ENCODE measurements at places on chromosomes 6 and 20. TPM values are rescaled to one million over a fixed set of nuclear protein-coding genes. Genes with fewer than 3 reads are reported as not detected.

DNA sequence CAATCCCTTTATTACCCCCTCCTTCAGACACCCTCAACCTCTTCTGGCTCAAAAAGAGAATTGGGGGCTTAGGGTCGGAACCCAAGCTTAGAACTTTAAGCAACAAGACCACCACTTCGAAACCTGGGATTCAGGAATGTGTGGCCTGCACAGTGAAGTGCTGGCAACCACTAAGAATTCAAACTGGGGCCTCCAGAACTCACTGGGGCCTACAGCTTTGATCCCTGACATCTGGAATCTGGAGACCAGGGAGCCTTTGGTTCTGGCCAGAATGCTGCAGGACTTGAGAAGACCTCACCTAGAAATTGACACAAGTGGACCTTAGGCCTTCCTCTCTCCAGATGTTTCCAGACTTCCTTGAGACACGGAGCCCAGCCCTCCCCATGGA lies 2.2 kb downstream of the TNF start:
- peaks cover 4% of the 10 kb centered on the region for H3K4me1 ChIP-seq
- no peak overlapping the region for H3K27ac ChIP-seq
- no peak for DNase-seq
- peaks cover 20% of the 10 kb centered on the region for H3K27me3 ChIP-seq
- no peaks in the 10 kb centered on the region for H3K36me3 ChIP-seq

DNA sequence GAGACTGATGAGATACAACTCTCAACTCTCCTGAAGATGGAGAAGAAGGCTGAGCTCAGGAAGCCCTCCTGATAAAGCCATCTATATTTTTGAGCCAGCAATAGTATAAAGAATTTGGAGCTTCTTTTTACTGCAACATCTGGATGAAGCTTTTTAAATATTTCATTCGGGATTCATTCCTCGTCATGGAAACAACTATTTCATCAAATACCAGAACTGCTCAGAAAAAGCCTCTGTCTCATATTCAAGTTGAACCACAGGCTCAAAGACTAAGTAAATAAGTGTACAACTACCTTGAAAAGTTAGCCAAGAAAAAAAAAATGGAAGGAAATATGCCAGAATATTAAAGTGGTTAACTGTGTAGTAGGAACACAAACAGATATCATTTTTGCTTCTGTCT lies 37.8 kb downstream of the PTPRT start:
- no peak overlapping the region for H3K27ac ChIP-seq
- peaks cover 5% of the 10 kb centered on the region for H3K36me3 ChIP-seq
- no peaks in the 10 kb centered on the region for H3K27me3 ChIP-seq
- no peak for DNase-seq
- no peak overlapping the region for H3K4me3 ChIP-seq

DNA sequence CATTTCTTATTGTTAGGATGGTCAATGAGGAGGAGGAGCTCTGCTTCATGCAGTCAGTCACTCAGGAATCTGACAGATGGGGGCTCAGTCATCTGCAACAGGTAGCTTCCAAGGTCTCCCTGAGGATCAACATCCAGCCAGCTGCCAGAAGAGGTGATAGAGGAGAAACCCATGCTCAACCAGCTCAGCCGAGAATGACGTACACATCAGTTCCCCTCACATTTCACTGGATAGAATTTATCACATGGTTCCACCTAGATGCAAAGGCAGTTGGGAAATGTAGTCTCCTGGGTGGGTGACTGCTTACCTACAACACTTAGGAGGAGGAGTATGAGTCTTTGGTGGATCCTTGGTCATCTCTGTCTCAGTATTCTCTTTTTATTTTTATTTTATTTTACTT lies 144.5 kb downstream of the CEBPB start:
- no peaks in the 10 kb centered on the region for H3K27me3 ChIP-seq
- peak; percentile 89 for DNase-seq
- H3K4me1 ChIP-seq = no peaks in the 10 kb centered on the region
- H3K27ac ChIP-seq = no peak overlapping the region
- no peak overlapping the region for H3K4me3 ChIP-seq
- no peaks in the 10 kb centered on the region for H3K36me3 ChIP-seq

DNA sequence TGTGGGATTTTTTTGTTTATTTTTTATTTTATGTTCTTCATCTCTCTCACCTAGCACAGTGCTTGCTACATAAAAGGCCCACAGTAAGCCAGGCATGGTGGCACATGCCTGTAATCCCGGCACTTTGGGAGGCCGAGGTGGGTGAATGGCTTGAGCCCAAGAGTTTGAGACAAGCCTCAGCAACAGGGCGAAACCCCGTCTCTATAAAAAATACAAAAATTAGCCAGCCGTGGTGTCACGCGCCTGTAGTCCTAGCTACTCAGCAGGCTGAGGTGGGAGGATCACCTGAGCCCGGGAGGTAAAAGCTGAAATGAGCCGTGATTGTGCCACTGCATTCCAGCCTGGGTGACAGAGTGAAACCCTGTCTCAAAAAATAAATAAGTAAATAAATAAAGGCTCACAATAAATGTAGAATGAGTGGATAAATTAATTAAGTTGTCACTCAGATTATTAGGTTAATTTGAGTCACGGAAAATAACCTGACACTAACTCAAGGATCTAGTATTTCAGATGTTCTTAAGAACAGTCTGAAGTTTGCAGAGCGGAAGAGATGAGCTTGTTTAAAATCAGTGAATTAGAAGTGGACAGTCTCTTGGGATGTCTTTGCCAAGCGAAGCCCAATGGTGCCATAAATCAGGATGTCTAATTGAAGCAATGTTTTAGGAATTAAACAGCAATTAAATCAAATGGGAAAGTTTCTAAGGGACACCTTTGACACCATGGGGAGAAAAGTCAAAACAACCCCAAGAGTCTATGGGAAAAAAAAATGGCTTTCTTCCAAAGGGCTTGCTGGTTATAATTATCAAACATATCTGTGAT lies 214.4 kb downstream of the ZNF217 start:
- H3K36me3 ChIP-seq = no peaks in the 10 kb centered on the region
- H3K27me3 ChIP-seq = no peaks in the 10 kb centered on the region
- DNase-seq = no peak

- H3K36me3 ChIP-seq = no peaks in the 10 kb centered on the region
- H3K4me1 ChIP-seq = peaks cover 29% of the 10 kb centered on the region
- no peak overlapping the region for H3K27ac ChIP-seq
- peaks cover 97% of the 10 kb centered on the region for H3K27me3 ChIP-seq
- DNase-seq = peak; percentile 61
Measured at GRCh38 chr6:1624851-1625781, 15.4 kb downstream of the FOXC1 start.

DNA sequence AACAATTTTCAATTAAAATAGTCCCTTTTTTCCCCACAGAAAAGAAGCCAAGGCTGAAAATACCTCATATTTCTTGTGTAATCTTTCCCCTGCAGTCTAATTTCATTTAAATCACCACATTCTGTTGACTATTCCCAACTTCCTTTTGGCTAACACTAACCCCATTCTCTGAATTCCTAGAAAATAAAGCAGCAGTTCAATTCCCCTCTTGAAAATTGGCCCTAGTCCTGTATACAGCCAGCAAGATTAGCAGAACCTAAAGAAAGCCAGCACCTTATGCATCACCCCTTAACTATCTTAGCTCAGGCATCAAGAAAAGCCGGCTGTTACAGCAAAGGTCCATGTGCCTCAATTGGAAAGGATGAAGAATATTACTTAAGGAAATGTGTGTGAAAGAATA lies 69.7 kb downstream of the MDN1 start:
- peaks cover 79% of the 10 kb centered on the region for H3K36me3 ChIP-seq
- H3K27ac ChIP-seq = peak overlapping the region; percentile 70
- H3K4me1 ChIP-seq = no peaks in the 10 kb centered on the region
- H3K27me3 ChIP-seq = no peaks in the 10 kb centered on the region

UBE2V1 gene
- 105 TPM for total RNA-seq

SIGLEC1 gene
- total RNA-seq = not detected

GRCh38 chr6:151142676-151143075 lies 97.1 kb upstream of the AKAP12 start:
- no peak overlapping the region for H3K4me3 ChIP-seq
- peaks cover 4% of the 10 kb centered on the region for H3K4me1 ChIP-seq
- DNase-seq = no peak
- H3K27ac ChIP-seq = no peak overlapping the region
- no peaks in the 10 kb centered on the region for H3K27me3 ChIP-seq

GRCh38 chr20:25546048-25546447 lies 39.3 kb downstream of the NINL start:
- H3K36me3 ChIP-seq = no peaks in the 10 kb centered on the region
- H3K4me1 ChIP-seq = peaks cover 43% of the 10 kb centered on the region
- H3K27me3 ChIP-seq = no peaks in the 10 kb centered on the region
- no peak overlapping the region for H3K4me3 ChIP-seq
- H3K27ac ChIP-seq = peak overlapping the region; percentile 76

- no peak for DNase-seq
- peaks cover 14% of the 10 kb centered on the region for H3K4me1 ChIP-seq
- H3K36me3 ChIP-seq = no peaks in the 10 kb centered on the region
Measured at GRCh38 chr6:106273087-106273486, 52.5 kb downstream of the ATG5 start.

GRCh38 chr6:2754911-2755310 lies 4.2 kb upstream of the MYLK4 start:
- H3K4me1 ChIP-seq = no peaks in the 10 kb centered on the region
- no peak overlapping the region for H3K4me3 ChIP-seq
- H3K27ac ChIP-seq = no peak overlapping the region
- no peak for DNase-seq
- H3K27me3 ChIP-seq = no peaks in the 10 kb centered on the region
- H3K36me3 ChIP-seq = no peaks in the 10 kb centered on the region

- no peak for DNase-seq
- no peak overlapping the region for H3K4me3 ChIP-seq
Measured at GRCh38 chr20:23873370-23874015, 6.1 kb downstream of the CST5 start.

- H3K4me1 ChIP-seq = no peaks in the 10 kb centered on the region
- H3K27me3 ChIP-seq = no peaks in the 10 kb centered on the region
- no peak overlapping the region for H3K27ac ChIP-seq
- DNase-seq = no peak
Measured at GRCh38 chr6:73703466-73703865, 7.5 kb downstream of the CD109 start.

GRCh38 chr6:128124713-128125112 lies 223.9 kb upstream of the THEMIS start:
- no peak overlapping the region for H3K4me3 ChIP-seq
- H3K27me3 ChIP-seq = no peaks in the 10 kb centered on the region
- no peak for DNase-seq
- no peak overlapping the region for H3K27ac ChIP-seq

PTK6 gene
- total RNA-seq = 0.28 TPM

APOBEC2 gene
- total RNA-seq = not detected

DNA sequence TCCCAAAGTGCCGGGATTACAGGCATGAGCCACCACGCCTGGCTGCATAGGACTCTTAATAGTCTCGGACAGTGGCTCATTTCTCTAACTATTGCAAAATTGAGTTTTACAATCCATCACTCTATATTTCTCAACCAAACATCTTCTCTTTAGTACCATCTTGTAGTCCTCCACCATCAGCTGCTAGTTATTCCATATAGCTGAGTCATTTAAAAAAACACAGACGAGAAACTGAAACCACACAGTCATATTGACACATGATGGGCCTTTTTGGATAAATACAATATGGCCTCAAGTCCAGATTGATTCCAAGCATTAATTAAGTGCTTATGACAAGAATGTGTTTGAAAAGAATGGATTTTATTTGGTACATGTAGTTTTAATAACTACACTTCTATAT lies 599.1 kb downstream of the MEI4 start:
- no peaks in the 10 kb centered on the region for H3K27me3 ChIP-seq
- H3K36me3 ChIP-seq = no peaks in the 10 kb centered on the region
- no peak overlapping the region for H3K27ac ChIP-seq
- no peaks in the 10 kb centered on the region for H3K4me1 ChIP-seq
- no peak for DNase-seq

DNA sequence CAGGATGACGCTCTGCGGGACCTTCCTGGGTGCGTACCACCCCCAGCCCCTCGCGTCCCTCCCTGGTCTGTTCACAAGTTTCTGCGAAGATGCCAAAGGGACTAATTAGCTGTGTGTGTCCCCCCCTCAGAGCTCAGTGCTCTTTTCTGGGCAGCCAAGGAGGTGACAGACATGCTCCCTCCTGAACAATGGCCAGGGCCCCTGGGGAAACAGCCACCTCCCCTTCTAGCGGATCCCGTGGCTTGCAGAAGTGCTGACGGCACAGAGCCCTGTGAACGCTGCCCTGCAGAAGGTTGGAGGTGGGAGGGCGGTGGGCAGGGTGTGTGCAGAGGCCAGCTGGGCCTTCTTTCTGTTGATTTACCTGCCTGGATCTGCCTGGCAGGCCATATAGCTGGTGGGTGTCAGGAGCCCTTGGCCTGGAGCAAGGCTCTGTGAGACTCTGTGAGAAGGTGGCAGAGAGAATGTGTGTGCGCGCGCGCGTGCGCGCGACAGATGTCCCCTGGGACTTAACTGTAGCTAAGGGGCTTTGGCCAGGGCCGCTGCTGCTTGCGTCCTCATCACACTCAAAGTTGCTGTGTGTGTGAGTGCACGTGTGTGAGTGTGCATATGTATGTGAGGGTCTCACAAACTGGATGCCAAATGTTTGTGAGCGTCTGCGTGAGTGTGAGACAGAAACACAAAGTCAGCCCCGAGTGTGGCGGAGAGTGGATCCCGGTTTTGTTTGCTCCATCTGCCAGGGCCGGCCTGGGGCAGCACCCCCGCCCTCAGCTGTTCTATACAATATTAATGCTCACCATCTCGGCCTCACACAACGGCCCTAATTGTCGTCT lies 3.5 kb upstream of the MYT1 start:
- H3K36me3 ChIP-seq = no peaks in the 10 kb centered on the region
- peaks cover 44% of the 10 kb centered on the region for H3K4me1 ChIP-seq
- DNase-seq = no peak
- peak overlapping the region; percentile 45 for H3K4me3 ChIP-seq

- H3K36me3 ChIP-seq = peaks cover 14% of the 10 kb centered on the region
- H3K27ac ChIP-seq = no peak overlapping the region
- H3K4me3 ChIP-seq = no peak overlapping the region
- no peaks in the 10 kb centered on the region for H3K27me3 ChIP-seq
Measured at GRCh38 chr20:416950-417800, 9.1 kb downstream of the RBCK1 start.

- H3K36me3 ChIP-seq = no peaks in the 10 kb centered on the region
- no peak overlapping the region for H3K27ac ChIP-seq
- no peaks in the 10 kb centered on the region for H3K27me3 ChIP-seq
- peaks cover 29% of the 10 kb centered on the region for H3K4me1 ChIP-seq
- peak; percentile 83 for DNase-seq
Measured at GRCh38 chr20:37564388-37565133, 36.9 kb upstream of the BLCAP start.

DNA sequence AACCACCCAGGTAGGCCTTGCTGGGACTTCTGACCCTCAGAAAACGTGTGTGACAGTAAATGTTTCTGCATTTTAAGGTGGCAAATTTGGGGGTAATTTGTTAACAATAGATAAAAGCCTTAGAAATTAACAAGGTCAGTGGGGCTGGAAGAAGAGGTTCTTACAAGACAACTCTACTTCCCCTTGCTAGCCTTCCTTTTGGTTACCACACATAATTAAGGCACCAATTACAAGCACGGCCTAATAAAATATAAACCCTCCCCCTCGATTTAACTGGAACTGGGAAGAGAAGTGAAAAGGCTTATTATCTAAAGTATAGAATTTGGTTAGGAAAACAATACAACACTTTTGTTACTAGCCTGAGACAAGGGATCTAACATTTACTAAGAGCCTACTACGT lies 38.8 kb downstream of the ELOVL5 start:
- H3K36me3 ChIP-seq = no peaks in the 10 kb centered on the region
- H3K4me3 ChIP-seq = no peak overlapping the region
- H3K27ac ChIP-seq = no peak overlapping the region
- no peak for DNase-seq
- peaks cover 28% of the 10 kb centered on the region for H3K4me1 ChIP-seq
- H3K27me3 ChIP-seq = no peaks in the 10 kb centered on the region

KCNK17 gene
- total RNA-seq = 3.1 TPM

ABHD12 gene
- total RNA-seq = 63.8 TPM

COL12A1 gene
- 6.3 TPM for total RNA-seq

- 0 out of 2 replicates have a peak, but pooled peaks cover 3% of the 10 kb centered on the region for H3K36me3 ChIP-seq
- no peak for DNase-seq
- no peak overlapping the region for H3K27ac ChIP-seq
- H3K4me1 ChIP-seq = no peaks in the 10 kb centered on the region
- H3K27me3 ChIP-seq = no peaks in the 10 kb centered on the region
Measured at GRCh38 chr6:75386050-75386770, 101.6 kb upstream of the TMEM30A start.
